ENCODE measurements at places on chromosomes 4 and X. TPM values are rescaled to one million over a fixed set of nuclear protein-coding genes. Genes with fewer than 3 reads are reported as not detected.
A peak's percentile ranks its signal among the peaks of the same experiment; 100 is the strongest.

GRCh38 chr4:39525822-39526690 lies 1.2 kb downstream of the UGDH start:
- H3K4me3 ChIP-seq = peak overlapping the region; percentile 87
- peak overlapping the region; percentile 82 for H3K27ac ChIP-seq
- no peaks in the 10 kb centered on the region for H3K27me3 ChIP-seq
- no peak for DNase-seq
- peaks cover 16% of the 10 kb centered on the region for H3K4me1 ChIP-seq
- peaks cover 11% of the 10 kb centered on the region for H3K36me3 ChIP-seq

- H3K27me3 ChIP-seq = no peaks in the 10 kb centered on the region
- peaks cover 34% of the 10 kb centered on the region for H3K4me1 ChIP-seq
- peak overlapping the region; percentile 99 for H3K4me3 ChIP-seq
- peak; percentile 77 for DNase-seq
- H3K36me3 ChIP-seq = peaks cover 37% of the 10 kb centered on the region
Measured at GRCh38 chrX:45851434-45851991, 650.8 kb upstream of the DIPK2B start.

DNA sequence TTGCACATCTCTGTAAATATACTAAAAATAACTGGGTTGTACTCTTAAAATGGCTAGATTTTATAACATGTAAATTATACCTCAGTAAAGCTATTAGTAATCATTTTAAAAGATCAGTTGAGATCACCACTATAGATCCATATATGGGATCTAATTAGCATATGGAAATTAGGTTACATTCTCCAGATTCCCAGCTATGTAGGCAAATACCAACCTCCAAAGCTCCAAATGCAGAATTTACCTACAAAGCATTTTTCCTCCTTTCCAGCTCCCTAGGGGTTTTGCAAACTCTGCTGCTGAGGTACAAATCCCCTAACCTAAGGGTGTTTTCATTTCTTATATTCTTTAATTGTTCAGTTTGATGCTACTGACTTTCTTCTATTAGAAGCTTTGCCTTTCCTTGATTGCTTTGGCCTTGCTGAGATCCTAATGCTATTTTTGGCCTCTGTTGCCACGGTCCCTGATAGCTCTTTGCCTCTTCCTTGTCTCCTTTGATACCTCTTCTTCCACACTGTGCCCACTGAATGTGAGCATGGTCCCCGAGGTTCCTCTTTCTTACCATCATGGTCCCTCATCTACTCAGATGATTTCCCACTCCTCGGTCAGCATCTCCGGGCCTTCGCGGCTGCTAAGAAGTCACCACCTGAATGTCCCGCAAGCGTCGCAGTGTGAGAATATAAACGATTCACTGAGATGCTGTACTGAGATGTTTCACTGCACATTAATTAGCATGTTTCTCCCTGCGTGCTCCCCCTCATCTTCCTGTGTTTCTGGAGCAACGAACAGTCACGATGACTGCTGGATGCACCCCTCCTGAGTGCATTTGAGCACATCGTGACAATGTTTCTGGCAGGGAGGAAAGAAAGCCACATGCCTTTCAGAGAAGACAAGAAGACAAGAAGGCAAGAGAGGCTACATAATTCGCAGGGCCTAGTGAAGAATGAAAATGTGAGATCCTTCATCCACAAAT lies 23.8 kb downstream of the ENPP6 start:
- DNase-seq = no peak
- peaks cover 2% of the 10 kb centered on the region for H3K27me3 ChIP-seq
- no peak overlapping the region for H3K27ac ChIP-seq
- no peak overlapping the region for H3K4me3 ChIP-seq

- H3K4me3 ChIP-seq = peak overlapping the region; percentile 62
- H3K27me3 ChIP-seq = no peaks in the 10 kb centered on the region
- H3K27ac ChIP-seq = peak overlapping the region; percentile 98
- H3K4me1 ChIP-seq = peaks cover 28% of the 10 kb centered on the region
Measured at GRCh38 chr4:878796-879728, 53.1 kb downstream of the GAK start.

DNA sequence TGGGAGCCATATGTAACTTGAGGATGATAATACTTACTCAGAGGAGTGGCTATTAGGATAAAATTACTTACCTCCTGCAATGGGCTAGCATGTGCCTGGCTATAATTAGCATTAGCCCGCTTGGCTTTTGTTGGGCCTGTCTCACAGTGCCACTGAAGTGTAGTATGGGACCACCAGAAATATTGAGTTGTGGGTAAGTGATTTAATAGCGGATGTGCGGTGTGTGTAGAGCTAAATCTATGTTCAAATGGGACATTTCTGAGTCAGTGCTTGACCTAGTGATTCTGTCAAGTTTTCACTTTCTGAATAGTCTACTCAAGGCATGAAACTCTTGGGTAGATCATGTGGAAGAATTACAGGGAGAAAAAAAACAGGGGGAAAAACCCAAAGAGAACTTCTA lies 3.5 kb upstream of the CLNK start:
- no peak overlapping the region for H3K27ac ChIP-seq
- no peak for DNase-seq
- H3K36me3 ChIP-seq = no peaks in the 10 kb centered on the region
- no peaks in the 10 kb centered on the region for H3K27me3 ChIP-seq
- H3K4me1 ChIP-seq = peaks cover 3% of the 10 kb centered on the region

GRCh38 chr4:164748375-164748774 lies 5.6 kb upstream of the SMIM31 start:
- no peak overlapping the region for H3K4me3 ChIP-seq
- DNase-seq = no peak
- no peak overlapping the region for H3K27ac ChIP-seq
- no peaks in the 10 kb centered on the region for H3K4me1 ChIP-seq

Gene NDP
- not detected for total RNA-seq

Gene CT45A5
- total RNA-seq = not detected

Gene ADH7
- total RNA-seq = not detected

Measured in activated CD4-positive, alpha-beta T cell treated with anti-CD3 and anti-CD28 coated beads for 36 hours (primary cell).